ENCODE measurements at places on chromosomes 2 and 18.

DNA sequence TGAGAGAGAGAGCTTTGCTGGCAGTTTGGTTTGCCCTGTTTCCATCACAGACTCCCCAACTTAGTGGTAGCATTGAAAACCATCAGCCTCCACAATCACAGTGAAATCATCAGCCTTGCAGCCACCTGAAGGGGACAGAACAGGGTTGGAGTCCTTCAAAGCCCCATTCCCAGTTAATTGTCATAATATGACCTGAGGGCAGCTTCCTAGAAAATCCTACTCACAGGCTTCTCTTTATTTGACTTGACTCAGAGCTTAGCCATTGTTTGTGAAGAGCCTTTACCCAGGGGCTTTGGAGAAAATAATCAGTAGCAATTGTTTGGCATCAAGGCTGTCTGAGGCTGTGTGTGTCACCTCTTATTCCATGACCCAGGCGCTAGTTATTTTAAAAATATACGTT is 308.7 kb downstream of the CBLN2 start:
- DNase-seq: no peak

- no peak for DNase-seq
Measured at GRCh38 chr2:204357286-204357685, 188.0 kb upstream of the PARD3B start.

DNA sequence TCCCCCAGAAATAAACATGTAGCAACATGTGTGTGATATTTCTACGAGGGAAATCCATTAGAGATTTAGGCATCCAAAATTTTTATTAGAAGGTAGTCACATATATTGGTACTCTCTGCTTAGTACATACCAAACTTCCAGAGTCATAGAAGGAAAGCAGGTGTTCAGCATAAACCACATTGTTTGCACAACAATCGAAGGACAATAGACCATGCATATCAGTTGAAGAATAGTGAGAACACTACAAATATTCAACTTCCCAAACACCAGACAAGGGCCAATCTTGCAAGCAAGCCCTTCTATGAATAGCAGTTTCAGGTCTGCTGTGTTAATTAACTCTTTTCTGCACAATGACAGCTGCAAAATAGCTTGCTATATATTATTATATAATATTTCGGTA is 702.2 kb downstream of the ERBB4 start:
- no peak for DNase-seq

DNA sequence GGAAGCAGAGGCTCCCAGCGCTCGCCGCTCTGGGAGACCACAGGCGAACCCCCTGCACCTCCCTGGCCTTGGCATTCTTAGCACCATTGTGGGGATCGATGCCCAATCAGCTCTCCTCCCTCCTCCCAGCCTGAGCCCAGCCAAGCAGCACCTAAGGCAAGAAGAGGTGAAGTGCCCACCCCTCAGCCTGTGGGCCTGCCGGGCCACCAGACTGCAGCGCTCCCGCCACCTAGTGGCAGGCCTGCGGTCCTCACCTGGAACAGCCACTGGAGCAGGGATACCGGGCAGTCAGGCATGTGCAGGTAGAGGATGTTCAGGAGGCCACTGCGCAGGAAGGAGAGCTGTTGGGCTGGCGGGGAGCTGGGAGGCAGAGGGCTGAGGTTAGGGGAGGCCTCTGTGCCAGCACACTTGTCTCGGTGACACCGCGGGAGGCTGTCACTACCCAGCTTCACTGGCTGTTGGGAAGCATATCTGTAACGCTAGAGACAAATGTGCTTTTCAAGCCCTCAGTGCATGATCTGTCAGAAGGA is 35.2 kb downstream of the FAM178B start:
- peak; percentile 88 for DNase-seq

DNA sequence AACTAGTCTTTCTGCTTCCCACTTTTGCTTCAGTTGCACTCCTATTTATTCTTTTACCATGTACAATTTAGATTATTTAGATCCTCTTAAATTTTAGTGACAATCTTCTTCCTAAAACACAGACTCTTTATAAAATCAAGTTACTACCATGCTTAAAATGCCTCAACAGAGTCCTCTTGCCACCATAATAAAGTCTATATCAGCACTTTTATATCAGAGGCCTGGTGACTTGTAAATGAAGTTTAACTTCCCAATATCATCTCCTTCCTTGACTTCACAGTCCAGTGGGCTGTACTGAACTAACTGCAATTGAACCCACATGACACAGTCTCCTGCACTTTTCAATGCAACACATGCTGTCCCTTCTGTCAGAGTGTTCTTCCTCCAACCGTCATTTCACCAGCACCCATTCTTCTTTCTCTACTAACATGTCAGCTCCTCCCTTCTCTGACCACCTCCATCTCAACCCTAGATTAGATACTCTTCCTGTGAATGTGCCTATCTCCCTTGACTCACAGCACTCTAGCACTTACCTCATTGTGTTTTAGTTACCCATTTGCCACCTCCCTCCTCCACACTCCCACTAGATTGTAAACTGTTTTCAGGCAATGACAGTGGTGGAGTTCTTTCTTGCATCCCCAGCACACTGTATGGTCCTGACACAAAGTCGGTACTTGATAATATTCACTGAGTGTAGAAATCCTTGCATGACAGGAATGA is 414.9 kb downstream of the SATB2 start:
- no peak for DNase-seq

DNA sequence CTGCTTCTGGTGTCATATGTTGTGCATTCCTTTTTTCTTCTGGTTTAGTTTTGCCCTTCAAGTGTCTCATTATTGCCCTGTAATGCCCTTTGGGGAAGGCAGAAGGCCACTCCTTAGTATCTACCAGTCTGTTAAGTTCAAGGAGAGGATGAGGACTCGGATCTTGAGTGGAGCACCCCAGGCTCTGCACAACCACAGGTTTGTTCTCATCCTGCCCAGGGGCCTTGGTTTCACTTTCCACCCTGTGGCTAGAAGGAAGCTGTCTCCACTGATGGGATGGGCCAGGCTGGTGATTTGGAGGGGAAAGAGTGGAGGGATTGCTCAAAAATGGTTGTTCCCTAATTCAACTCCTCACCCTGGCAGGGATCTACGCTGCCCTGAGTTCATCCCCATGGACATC is 30.2 kb upstream of the RAB11FIP5 start:
- no peak for DNase-seq

GRCh38 chr2:45598545-45598944 is 12.5 kb downstream of the SRBD1 start:
- no peak for DNase-seq

- no peak for DNase-seq
Measured at GRCh38 chr2:188811522-188811921, 162.7 kb upstream of the COL3A1 start.

- DNase-seq: no peak
Measured at GRCh38 chr2:26633351-26633945, 7.7 kb downstream of the CIB4 start.

DNA sequence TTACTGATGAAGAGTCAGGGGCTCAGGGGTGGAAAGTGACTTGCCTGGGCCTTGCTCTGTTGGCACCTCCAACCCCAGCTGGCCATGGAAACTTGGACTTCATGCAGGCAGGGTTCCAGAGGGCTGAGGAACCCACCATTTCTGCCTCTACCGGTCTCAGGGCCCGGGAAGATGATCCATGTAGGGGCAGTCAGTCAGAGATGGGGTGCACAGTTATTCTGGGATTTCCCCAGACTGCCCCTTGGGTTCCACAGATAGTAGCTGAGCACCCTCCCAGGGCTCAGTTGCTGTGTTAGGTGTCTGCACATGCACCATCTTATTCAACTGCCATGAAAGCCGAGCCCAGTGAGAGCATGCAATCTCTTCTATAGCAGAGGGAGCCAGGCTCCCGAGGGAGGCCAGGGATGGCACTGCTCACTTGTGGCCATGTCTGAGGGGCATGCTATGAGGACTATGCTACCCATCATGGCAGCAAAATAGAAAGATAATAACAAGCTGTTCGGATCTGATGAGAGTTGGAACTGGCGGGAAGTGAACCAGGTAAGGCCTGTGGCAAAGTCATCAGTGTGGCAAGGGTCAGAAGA is 37.3 kb downstream of the RHOB start:
- DNase-seq: no peak

DNA sequence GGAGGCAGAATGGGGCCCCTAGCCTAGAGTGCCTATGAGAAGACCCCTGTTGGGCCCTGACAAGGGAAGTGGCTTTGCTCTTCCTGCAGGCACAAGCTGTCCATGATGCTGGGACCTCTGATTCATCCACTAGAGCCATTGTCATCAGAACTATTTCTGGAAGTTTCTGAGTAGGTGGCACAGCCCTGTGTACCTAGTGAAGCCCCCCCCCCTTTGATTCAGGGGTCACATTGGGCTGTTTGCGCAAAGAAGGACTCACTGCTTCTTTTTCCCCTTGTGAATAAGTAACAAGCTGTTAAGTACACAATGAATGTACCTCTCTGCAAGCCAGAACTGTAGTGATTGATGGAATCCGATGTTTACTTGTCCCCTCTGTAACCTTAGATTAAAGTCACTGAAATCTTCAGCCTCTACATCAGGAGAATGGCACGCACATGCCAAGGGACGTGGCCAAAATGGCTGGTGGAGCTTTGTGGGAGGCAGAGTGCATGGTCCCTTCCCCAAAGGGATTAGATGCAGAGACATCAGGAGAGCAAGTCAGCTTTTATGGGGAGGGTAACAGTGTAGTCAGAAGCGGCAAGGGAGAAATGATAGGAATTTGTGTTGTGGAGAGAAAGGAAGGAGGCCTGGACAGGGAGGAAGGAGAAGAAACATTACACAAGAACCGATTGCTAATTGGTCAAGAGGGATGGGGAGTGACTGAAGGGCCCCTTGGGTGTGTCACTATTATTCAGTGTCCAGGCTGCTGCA is 267.6 kb upstream of the RAB12 start:
- no peak for DNase-seq

DNA sequence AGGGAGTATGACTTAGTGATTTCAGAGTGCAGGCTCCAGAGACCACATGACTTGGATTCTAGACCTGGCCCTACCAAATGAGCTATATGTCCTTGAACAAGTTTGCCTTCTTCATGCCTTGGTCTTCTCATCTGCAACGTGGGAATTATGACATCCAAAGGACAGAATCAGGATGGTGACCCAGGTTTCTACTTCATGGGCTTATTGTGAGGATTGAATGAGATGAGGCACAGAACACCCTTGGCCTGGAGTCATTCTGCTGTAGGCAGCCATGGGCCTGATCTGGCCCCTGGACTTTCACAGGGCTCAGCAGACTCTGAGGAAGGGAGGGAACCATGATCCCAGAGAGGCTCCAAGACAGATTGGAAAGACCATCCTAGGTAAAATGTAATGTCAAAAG is 85.6 kb upstream of the HAAO start:
- peak; percentile 15 for DNase-seq

- no peak for DNase-seq
Measured at GRCh38 chr2:227082286-227082685, 81.7 kb downstream of the COL4A4 start.

GRCh38 chr2:65491381-65491905 is 59.0 kb upstream of the SPRED2 start:
- no peak for DNase-seq

- DNase-seq: no peak
Measured at GRCh38 chr2:3009005-3009404, 368.6 kb downstream of the EIPR1 start.

GRCh38 chr2:51304311-51304710 is 272.4 kb upstream of the NRXN1 start:
- no peak for DNase-seq

DNA sequence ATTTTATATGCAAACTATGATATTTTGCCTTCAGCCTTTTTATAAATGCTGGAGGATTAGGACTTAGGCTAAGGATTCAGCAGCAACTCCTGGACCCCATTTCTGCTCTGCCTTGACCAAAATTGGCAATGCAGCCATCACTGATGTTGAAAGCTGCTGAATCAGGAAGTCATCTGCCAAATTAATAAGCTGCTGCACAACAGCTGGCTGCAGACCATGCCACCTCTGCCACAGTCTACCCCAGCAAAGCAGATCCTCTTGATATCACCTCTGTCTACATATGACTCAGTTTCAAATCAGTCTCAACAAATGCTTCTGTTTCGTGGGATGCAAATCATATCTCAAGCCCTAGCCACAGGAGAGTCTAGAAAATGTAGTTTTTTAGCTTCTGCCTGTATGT is 7.1 kb upstream of the SOS1 start:
- DNase-seq: no peak

DNA sequence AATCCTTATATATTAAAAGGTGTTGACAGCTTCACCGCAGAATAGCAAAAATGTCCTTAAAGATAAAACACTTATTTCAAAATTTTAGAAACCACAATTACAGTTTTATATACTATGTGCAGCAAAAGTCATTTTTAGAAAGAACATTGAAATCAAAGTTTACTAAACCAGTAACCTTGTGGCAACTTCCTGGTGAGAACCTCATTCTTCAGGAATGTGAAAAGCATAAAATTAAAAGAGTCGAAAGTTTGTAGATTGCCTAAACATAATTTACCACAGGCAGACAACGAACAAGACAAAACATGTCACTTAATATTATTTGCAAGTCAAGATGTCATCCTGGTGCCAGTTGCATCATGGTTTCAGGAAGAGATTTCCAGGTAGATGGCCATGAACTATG is 108.3 kb upstream of the NRP2 start:
- DNase-seq: no peak

Data from cardiac septum (tissue), 1 donor.